ENCODE measurements at places on chromosomes 16 and 17.
A peak's percentile ranks its signal among the peaks of the same experiment; 100 is the strongest.

GRCh38 chr17:44977065-44977464 lies 9.0 kb upstream of the C1QL1 start:
- DNase-seq, result no peak

DNA sequence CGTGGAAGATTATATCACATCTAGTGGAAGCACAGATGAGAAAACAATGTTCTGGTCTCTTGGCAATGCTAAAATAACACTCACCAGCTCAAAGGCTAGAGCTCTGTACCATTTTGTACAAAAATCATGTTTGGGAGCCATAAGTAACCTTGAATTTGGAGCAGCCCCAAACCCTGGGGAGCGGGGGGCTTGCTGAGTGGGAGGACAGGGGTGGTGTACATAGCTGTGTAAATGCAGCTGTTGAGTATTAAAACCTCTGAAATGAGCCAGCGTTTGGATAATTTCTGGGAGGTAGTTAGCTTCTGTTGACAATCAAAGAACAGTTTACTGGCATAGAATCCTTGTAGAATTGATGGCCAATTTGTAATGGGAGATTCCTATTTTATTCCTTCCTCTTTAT lies 4.3 kb downstream of the MYH8 start:
- DNase-seq, result no peak

DNA sequence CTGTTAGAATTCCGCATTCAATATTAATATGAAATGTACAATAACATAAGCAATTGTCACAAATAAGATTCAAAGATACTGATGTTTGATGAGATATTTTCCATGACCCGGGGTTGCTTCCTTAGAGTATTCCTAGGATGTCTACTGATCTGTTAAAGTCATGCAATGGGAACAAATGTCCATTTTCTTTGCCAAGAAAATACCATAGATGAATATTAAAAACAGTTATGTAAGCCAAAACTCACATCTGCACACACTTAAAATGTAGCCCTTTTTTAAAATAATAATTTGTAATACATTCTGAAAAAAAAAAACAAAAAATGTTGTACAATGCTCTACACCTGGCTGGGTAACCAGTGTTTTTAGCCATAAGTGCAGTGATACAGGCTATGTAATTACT lies 259.4 kb upstream of the AXIN2 start:
- no peak for DNase-seq

- no peak for DNase-seq
These were observed 361.5 kb downstream of the SNX29 start for GRCh38 chr16:12337871-12338655.

- DNase-seq, result no peak
These were observed 66.5 kb downstream of the MGAT5B start for GRCh38 chr17:76934561-76935320.

GRCh38 chr16:7804635-7805195 lies 472.1 kb downstream of the RBFOX1 start:
- no peak for DNase-seq

DNA sequence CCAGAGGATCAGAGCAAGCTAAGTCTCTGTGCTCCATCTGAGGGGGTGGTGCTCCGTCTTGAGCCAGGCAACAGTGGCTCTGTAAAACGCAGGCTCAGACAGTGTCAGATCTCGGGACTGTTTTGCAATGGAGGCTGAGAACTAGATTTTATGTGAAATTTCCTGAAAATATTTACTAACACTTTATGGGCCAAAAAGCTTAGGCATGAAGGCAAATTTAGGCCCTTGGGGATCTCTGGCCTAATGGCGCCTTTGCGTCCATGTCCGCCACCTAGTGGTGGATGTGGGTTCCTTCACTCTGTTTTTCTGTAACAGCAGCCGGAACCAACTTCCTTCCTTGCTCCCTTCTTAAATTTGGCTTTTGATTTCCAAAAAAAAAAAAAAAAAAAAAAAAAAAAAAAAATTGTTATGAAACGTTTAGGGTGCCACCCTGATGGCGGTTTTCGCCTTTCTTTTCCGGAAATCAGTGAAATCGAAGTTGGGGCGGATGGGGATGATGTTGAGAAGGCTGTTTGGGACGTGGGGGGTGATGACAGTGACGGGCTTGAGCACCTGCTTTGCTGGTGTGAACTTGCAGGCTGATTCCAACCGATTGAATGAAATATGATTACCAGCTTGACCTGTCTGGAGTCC lies 14.0 kb upstream of the ELAC2 start:
- DNase-seq, result peak; percentile 59

DNA sequence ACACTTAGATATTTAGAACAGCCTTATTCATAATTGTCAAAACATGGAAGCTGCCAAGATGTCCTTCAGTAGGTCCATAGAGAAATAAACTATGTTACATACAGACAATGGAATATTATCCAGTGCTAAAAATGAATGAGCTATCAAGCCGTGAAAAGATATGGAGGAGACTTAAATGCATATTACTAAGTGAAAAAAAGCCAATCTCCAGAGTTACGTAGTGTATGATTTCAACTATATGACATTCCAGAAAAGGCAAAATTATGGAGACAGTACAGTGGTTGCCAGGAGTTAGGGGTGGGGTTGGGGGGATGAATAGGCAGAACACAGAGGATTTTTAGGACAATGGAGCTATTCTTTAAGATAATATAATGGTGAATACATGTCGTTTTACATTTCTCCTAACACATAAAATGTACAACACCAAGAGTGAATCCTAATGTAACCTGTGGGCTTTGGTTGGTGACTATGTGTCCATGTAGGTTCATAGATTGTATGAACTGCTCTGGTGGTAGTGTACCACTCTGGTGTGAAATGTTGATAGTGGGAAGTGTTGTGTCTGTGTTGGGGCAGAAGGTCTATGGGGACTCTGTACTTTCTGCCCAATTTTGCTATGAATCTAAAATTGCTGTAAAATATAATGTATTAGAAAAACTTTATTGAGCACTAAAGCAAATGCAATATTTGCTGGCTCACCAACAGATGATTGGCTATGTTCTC lies 122.6 kb downstream of the USP22 start:
- no peak for DNase-seq

GRCh38 chr16:21565861-21566669 lies 33.3 kb upstream of the METTL9 start:
- DNase-seq, result no peak

GRCh38 chr16:491220-491919 lies 36.1 kb upstream of the CAPN15 start:
- no peak for DNase-seq

DNA sequence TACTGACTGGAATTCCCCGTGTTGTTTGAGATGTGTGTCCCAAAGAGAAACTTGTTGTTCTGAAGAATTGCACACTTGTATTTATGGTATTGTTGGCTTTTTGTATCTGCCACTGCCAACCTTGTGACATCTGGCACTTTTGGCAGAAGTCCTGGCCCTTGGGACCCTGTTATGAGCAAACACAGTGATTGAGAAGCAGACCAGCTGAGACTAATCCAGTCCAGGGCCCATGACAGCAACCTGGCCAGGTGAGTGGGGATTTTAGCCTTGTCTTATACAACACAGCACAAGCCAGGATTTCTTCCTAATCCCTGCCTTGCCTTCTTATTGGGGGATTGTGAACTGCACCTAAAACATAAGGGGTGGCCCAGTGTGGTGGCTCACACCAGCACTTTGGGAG lies 80.0 kb downstream of the NTN1 start:
- DNase-seq, result no peak

DNA sequence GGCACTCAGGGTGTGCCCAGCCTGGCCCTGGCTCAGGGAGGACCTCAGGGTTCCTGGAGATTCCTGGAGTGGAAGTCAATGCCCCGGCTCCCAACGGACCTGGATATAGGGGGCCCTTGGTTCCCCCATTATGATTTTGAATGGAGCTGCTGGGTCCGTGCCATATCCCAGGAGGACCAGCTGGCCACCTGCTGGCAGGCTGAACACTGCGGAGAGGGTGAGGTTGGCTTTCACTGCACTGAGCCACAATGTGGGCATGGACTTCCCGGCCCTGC lies 23.6 kb downstream of the USP6 start:
- DNase-seq, result no peak

GRCh38 chr17:6706996-6707395 lies 6.2 kb downstream of the SLC13A5 start:
- DNase-seq, result no peak

DNA sequence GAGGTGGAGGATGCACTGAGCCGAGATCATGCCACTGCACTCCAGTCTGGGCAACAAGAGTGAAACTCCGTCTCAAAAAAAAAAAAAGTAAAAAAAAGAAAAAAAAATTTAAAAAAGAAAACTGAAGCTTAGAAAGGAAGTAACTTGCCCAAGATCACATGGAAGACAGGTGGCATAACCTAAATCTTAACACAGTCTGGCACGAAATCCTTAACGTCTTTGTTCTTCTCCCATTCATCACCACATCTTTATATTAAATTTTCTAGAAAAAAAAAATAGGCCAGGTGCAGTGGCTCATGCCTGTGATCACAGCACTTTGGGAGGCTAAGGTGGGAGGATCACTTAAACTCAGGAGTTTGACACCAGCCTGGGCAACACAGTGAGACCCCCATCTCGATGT lies 9.3 kb downstream of the WDR59 start:
- DNase-seq, result no peak

- no peak for DNase-seq
These were observed 16.7 kb upstream of the OR1F1 start for GRCh38 chr16:3171181-3171854.

DNA sequence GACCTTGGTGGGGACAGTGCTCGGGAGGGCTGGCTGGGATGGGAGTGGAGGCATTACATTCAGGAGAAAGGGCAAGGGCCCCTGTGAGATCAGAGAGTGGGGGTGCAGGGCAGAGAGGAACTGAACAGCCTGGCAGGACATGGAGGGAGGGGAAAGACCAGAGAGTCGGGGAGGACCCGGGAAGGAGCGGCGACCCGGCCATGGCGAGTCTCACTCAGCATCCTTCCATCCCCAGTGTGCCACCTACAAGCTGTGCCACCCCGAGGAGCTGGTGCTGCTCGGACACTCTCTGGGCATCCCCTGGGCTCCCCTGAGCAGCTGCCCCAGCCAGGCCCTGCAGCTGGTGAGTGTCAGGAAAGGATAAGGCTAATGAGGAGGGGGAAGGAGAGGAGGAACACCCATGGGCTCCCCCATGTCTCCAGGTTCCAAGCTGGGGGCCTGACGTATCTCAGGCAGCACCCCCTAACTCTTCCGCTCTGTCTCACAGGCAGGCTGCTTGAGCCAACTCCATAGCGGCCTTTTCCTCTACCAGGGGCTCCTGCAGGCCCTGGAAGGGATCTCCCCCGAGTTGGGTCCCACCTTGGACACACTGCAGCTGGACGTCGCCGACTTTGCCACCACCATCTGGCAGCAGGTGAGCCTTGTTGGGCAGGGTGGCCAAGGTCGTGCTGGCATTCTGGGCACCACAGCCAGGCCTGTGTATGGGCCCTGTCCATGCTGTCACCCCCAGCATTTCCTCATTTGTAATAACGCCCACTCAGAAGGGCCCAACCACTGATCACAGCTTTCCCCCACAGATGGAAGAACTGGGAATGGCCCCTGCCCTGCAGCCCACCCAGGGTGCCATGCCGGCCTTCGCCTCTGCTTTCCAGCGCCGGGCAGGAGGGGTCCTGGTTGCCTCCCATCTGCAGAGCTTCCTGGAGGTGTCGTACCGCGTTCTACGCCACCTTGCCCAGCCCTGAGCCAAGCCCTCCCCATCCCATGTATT lies 1.1 kb downstream of the CSF3 start:
- DNase-seq, result no peak

- DNase-seq, result no peak
These were observed 86.1 kb downstream of the UTP18 start for GRCh38 chr17:51346218-51346982.

DNA sequence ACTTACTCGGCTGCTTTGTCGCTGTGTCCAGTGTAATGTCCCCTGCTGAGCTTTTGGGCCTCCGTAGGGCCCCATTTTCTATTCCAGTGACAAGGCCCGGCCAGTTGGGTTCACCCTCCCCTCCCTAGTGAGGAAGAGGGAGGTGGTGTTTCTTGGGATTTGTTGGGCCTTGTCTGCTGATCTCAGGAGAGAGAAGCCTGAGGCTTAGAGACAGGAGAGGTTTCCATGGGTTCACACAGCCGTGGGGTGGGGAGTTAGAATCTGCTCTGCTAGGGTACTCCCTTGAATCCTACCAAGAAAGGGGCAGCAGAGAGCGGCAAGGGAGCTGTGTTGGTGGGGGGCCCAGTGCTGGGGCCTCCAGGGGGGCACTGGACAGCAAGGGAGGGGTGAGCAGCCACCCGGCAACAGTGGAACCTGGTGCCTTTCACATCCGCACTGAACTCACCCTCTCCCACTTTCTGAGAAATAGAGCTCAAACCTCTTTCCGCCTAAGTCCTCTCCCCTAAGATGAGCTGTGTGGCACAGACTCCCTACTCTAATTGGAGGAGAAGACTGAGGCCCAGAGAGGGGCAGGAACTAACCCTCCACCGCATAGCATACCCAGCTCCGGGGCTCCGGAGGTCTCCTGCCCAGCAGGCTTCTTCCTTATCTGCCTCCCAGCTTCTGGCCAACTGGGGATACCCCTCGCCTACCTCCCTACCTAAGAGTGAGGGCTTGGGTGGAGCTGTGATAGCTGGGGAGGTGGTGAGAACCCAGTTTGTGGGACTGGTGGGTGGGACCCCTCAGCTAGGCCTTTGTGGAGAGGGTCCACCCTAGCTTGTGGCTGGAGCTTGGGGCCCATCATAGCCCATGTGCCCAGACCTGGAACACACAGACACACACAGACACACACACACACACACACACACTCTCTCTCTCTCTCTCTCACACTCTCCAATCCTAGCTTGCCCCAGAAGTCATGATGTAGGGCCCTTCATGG lies 6.8 kb downstream of the TBKBP1 start:
- no peak for DNase-seq
